Amniotic epithelial cell (primary cell): ENCODE measurements at places on chromosomes 12 and 14.

DNA sequence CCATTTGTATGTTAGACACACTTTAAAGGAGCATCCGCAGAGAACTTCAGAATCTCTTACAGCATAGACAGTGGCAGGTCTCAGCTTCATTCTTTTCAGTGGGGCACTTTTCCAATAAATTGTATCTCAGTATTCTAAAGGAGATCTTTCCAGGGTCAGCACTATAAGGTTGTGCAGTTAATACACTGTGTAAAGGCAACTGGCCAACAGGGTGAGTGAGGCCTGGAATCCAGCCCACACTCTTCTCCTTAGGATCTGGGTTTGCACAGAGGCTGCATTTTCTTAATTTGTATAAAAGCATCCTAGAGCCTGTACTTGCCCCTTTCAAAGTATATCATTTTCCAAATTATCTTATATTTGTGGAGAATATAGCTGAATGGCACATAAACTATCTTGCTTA lies 94.2 kb downstream of the MYF5 start:
- no peak for DNase-seq

DNA sequence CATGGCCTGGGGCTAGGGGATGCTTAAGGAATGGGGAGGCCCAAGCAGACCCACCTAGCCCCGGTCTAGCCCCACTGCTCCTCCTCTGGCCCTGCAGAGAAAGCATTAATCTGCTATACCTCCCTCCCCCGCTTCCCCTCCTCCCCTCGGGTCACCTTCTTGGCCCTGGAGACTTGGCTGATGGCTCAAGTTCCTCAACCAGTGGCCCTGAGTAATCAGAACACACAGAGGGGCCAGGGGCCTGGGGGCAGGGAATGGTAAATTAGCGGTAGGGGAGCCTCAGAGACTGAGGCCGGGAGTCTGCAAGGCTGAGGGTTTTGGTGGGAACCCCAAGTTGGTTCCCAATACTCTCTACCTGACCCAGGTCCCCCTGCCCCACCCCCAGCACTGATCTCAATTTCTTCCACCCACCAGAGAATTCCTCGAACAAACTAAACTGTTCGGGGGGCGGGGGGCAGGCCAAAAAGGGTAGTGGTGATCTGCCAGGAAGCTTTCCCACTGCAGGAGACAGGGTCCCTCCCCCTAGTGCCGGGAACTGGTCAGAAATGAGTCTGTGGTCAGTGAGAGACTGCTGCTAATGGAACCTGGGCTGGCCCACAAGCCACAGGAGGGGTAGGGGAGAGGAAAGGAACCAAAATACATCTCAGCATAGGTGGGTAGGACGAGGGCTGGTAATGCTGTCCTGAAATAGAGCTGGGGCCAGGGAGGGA lies 12.8 kb upstream of the SMARCD1 start:
- no peak for DNase-seq

GRCh38 chr12:82474181-82474797 lies 116.0 kb downstream of the METTL25 start:
- no peak for DNase-seq

GRCh38 chr14:20782280-20782890 lies 1.3 kb downstream of the RNASE6 start:
- no peak for DNase-seq

GRCh38 chr12:66453844-66454243 lies 151.6 kb downstream of the HELB start:
- peak; percentile 40 for DNase-seq

GRCh38 chr12:83700838-83701237 lies 1014.1 kb downstream of the TMTC2 start:
- DNase-seq = no peak

DNA sequence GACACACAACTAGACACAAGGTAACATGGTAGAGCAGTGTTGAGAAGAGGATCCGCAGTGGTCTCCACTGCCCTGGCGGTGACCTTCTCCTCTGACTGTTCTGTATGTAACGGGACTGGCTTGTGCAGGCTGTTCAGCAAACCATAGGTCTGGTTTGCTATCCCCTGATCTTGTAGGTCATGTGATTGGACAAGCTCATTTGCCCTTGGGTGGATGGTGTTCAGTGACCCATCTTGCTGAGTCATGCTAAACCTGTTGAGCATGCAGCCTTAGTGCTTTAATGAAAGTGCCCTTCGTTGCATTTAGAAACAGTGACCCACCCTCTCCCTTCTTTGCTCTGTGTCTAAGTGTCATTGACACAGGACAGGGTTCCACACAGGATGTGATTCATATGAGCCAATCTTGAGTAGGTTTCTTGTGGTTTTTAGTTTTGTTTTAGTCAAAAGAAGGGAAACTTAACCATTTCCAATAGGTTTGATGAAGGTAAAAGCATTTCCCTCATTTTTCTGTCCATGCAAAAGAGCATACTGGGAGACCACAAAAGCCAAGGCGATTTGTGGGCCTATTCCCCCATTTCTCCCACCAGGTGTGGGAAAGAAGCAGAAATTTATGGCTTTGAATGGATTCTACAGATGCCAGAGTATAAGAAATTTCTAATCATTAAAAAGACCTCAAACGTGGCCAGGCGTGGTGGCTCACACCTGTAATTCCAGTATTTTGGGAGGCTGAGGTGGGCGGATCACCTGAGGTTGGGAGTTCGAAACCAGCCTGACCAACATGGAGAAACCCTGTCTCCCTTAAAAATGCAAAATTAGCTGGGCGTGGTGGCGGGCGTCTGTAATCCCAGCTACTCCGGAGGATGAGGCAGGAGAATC lies 32.6 kb upstream of the HIF1A start:
- peak; percentile 91 for DNase-seq

DNA sequence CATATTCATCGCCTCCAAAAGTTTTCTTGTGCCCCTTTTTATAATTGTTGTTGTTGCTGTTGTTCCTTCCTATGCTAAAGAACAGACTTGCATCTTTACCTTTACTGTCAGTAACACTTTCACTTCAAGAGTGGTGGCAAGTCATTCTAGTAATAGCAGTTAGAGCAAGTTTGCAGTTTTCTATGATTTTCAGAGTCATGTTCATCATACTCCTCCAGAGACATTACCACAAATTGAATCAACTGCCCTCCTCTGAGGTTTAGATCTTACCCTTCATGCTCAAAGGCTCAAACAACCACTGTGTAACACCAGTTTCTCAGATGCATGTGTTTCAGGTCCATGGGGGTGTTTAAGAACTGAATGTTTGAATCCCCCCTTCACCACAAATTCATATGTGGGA lies 763.4 kb downstream of the LRFN5 start:
- no peak for DNase-seq

DNA sequence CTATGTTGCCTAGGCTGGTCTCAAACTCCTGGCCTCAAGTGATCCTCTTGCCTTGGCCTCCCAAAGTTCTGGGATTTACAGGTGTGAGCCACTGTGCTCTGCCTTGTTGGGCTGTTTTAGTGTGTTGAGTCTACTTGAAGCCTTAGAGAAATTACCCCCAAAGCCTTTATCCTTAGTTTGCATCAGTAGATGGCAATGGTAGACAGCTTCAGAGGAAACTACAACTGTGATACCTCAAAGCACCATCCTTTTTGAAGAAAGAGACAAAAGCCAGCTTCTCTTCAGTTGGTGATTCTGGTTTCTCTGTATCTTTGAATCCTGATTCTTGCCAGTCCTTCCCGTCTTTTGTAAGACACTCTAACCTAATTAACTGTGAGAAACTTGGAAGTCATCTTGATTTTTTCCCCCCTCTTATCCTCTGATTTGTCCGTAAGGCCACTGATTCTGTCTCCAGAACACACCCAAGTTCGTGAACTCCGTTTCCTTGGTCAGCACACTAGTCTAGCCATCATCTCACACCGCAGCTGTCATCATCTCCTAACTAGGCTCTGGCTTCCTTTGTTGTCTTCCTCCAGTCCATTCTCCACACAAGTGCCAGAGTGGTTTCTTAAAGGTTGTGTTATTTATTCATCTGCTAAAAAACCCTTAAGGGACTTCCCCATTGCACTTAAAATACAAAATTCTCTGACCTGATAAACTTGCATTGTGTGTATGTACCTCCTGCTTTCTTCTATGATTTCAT lies 20.2 kb downstream of the ATP2A2 start:
- no peak for DNase-seq

DNA sequence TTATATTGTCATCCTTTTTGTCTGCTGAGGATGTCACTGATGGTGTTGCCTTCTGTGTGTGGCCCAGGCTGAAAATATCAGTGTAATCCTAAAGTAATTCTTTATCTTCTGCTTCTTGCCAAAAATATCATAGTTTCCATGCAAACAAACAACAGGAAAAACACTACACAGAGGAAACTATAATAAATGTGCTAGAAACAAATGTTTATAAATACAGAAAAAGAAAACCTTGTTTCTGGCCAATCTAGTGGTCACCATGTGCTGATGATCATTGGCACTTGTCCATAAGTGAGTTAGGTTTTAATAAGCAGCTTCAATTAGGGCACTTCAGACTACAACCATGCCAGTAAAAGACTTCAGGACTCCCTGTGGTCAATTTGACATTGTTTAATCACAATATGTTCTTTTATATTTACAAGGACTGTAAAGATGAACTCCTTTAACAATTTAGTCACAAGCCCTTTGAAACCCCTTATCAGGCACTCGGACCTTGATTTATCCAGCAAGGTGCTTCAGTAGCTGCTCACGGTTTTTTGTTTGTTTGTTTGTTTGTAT lies 124.8 kb downstream of the TMTC3 start:
- no peak for DNase-seq

GRCh38 chr14:31785574-31785973 lies 224.4 kb downstream of the NUBPL start:
- no peak for DNase-seq

DNA sequence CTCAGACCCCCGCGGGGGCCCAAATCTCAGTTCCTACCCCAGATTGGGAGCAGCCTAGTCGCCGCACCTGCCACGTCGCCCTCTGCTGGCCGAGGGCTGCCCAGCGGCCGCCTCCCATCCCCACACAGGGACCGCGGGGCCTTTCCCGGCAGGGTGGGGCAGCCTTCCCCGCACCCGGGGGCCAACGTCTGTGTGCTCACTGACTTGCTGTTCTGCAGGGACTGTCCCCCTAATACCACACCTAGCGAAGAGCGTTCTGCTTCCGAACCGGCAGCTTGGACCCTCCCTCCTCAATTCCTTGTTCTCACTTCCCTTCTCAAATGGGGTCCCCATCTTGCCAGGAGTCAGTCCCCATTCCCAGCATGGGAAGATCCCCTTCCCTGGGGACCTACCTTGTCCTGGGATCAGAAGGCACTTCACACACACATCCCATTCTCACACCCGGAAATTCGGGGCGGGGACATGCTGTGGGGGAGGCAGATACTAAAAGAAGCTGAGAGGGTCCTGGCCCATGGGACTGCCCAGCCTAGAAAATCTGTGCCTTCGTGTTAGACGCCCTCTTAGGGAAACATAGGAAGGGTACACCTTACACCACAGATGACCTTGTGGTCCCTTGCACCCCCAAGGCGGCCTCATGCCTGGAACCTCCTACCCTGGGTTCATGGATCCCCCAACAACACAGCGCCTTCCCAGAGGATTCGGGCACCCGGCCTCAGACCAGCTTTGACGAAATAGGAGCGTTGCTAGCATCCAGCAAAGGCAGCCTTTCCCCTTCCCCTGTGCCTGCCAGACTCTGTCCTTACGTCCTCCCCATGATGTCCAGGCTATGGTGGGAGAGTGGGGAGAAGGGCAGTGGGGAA lies 16.4 kb downstream of the ACVRL1 start:
- no peak for DNase-seq

GRCh38 chr14:105107351-105107750 lies 42.1 kb upstream of the GPR132 start:
- DNase-seq = no peak

DNA sequence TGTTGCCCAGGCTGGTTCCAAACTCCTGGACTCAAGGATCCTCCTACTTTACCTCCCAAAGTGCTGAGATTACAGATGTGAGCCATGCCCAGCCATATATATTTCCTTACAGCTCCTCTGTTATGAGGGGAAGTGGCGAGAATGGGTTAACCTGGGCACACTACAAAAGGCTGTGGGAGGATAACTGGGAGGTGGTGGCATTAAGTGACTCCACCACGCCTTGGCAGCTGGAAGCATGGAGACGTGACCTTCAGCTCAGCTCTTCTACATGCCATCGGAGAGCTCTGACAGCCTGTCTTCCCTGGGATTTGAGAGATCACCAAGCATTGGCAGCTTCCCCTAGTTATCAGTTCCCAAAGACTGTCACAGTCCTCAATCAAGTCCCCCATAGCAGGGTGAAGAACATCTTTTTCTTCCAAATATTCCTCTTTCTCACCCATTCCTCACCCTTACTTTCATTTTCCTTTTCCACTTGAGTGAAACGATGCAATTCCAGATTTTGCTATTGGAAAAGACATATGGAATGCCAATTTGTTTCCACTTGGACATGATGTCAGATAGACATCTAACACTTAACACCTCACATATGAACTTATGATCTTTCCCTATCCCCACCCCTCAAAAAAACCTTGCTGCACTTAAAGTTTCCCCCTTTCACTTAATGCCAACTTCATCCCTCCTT lies 48.5 kb downstream of the PHLDA1 start:
- DNase-seq = no peak

- peak; percentile 31 for DNase-seq
Measured at GRCh38 chr12:124229520-124229919, 65.4 kb upstream of the RFLNA start.

DNA sequence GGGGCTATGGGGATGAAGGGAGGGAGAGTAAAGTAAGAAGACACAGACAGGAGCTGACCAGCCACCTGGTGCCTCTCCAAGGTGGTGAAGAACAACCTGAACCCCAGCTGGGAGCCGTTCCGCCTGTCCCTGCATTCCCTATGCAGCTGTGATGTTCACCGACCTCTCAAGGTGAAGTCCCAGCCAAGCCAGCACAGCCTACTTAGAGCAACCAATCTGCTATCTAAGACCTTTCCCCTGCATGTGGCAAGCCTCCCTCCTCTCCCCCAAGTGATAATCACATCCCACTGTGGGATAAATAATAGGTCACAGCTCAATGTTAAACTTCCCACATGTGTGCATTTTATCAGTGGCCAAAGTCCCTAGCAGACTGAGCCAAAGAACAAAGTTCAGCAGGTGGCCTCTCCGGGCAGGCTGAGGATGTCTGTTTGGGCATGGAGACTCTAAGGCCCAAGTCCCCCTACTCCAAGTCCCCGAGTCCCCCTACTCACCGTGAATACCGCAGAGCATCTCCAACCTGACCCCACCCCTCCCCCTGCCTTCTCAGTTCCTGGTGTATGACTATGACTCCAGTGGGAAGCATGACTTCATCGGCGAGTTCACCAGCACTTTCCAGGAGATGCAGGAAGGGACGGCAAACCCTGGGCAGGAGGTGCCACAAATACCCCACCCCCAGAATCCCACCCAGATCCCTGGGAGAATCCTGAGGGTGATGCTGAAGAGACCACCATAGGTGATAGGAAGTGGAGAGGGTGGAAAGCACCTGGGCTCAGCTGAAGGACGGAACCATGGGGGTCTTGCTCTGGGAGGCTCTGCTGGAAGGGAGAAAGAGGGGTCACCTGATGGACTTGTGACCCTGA lies 3.5 kb downstream of the CPNE6 start:
- no peak for DNase-seq
